CD4-positive, alpha-beta T cell (primary cell): ENCODE measurements at places on chromosomes 1 and 21.

- H3K27me3 ChIP-seq: no peaks in the 10 kb centered on the region
- DNase-seq: peak; percentile 15
- H3K4me1 ChIP-seq: peaks cover 37% of the 10 kb centered on the region
These were observed 506 bp upstream of the SRP9 start for GRCh38 chr1:225777058-225777582.

DNA sequence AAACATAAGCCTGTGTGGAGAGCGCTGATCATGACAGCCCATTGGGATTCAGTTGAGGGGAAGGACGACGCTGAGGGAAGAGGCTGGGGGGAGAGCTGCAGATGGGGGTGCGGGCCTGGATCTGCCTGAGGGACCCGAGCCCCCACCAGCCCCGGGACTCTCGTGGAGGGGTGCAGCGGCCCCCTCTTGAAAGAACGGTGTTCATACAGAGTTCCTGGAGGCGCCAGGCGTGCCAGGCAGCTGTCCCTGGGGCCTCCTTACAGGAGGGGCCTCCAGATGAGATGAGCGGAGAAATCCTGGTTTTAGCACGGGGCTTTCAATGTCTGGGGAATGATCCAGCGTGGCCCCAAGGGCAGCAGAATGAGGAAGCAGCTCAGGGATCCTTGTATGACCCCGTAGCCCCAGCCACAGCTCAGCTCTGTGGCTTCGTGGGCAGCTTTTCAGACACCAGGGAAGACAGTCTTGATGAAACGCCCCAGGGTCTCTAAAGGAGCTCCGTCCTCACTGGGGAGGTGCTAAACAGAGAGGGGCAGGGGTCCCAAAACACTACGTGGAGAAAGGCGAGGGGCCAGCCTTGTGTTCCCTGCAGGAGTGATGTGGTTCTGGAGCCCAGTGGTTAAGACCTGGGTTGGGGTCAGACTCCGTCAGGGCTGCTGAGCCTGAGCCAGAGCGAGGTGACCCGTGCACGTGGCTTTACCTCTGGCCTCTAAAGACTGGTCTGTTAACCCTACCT, 7.2 kb upstream of the DSCAM start:
- no peak overlapping the region for H3K27ac ChIP-seq
- no peaks in the 10 kb centered on the region for H3K4me1 ChIP-seq
- H3K36me3 ChIP-seq: no peaks in the 10 kb centered on the region
- no peak overlapping the region for H3K4me3 ChIP-seq
- no peak for DNase-seq

GRCh38 chr1:229704157-229704556, 78.1 kb downstream of the URB2 start:
- no peak overlapping the region for H3K4me3 ChIP-seq
- H3K4me1 ChIP-seq: no peaks in the 10 kb centered on the region
- no peaks in the 10 kb centered on the region for H3K36me3 ChIP-seq
- H3K27me3 ChIP-seq: no peaks in the 10 kb centered on the region

DNA sequence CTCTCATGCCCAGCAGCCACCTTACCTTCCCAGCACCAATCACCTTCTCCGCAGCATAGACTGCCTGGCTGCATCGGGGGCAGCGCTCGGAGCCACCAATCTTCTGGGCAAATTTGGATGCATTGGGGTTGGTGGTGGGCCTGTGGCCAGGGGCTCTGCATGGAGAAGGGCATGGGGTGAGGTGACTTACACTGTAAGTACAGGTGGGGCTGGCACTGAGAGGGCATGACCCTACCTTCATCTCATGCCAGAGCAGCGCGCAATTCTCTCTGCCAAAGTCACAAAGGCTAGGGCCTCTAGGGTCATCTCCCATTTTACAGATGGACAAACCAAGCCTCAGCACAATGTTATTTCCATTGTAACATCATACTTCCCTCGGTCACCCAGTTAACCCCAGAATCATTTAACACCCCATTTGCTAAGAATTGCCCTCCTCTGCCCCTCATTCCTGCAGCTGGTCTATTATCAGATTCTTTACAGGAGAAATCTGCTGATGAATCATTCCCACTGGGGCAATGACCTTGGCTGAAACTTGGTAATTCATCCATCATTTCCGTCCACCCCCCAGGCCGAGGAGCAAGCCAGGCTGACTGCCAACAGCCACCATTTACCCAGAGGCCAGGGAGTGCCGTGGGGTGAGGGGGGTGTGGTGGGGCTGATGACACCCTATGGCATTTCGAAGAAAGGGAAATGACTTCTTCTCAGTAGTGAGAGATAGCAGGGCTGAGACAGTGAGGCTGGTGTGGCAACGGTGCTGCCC, 17.9 kb downstream of the CSRP1 start:
- no peaks in the 10 kb centered on the region for H3K4me1 ChIP-seq
- no peaks in the 10 kb centered on the region for H3K27me3 ChIP-seq
- H3K4me3 ChIP-seq: no peak overlapping the region
- H3K27ac ChIP-seq: no peak overlapping the region
- H3K36me3 ChIP-seq: peaks cover 62% of the 10 kb centered on the region
- DNase-seq: peak; percentile 33
